ENCODE measurements at places on chromosomes 6 and 20.

DNA sequence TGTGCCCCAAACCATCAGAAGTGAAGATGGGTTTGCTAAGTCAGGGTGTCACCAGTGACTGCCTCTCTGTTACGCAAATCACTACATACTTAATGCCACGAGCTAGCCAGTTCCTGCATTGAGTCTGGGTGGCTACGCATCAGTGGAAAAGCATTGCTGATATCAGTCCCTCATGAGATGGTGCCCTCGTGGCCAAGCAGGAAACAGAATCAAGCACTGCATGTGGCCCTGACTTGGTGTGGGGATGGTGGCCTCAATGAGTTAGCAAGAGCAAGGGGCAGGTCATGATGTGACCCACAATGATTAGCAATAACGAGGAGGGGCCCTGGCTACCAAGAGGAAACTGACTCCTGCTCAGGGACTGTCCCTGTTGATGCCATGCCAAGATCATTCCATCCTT lies 51.6 kb upstream of the FNDC1 start:
- DNase-seq, result no peak

DNA sequence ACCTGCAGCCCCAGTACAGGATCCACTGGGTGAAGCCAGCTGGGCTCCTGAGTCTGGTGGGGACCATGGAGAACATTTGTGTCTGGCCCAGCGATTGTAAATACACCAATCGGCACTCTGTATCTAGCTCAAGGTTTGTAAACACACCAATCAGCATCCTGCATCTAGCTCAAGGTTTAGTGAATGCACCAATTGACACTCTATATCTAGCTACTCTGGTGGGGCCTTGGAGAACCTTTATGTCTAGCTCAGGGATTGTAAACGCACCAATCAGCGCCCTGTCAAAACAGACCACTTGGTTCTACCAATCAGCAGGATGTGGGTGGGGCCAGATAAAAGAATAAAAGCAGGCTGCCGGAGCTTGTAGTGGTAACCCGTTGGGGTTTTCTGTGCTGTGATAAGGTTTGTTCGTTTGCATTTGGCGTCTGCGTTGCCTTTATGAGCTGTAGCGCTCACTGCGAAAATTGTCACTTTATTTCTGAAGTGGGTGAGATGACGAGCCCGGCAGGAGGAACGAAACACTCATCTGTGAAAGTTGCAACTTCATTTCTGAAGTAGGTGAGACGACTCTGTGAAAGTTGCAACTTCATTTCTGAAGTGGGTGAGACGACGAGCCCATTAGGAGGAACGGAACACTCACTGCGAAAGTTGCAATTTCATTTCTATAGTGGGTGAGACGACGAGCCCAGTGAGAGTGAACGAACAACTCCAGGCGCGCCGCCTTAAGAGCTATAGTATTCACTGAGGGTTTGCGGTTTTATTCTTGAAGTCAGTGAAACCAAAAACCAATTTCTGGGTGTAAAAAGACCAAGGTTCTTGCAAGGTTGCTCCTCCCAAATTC lies 31.1 kb downstream of the SERPINB6 start:
- DNase-seq, result no peak

GRCh38 chr6:7249391-7249790 lies 63.6 kb downstream of the SSR1 start:
- no peak for DNase-seq

- no peak for DNase-seq
Measured at GRCh38 chr20:50856475-50857041, 61.7 kb downstream of the BCAS4 start.

DNA sequence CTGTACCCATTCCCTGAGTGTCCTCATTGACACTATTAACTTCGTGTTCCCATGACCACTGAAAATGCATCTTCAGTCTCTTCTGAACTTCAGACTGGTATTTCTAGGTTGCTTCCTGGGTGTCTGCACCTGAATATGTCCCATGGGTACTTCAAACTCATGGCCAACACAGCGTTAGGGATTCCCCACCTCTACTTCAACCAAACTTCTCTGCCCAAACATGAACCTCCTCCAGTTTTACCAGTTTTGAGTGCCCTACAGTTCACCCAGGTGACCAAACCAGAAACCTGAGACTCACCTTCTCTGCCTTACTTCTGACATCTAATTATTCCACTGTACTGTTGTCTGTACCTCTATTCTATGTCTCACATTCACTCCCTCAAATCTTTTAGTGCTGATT lies 99.5 kb upstream of the SUPT3H start:
- DNase-seq, result no peak

- DNase-seq, result no peak
Measured at GRCh38 chr20:36866681-36867495, 9.1 kb upstream of the TLDC2 start.

DNA sequence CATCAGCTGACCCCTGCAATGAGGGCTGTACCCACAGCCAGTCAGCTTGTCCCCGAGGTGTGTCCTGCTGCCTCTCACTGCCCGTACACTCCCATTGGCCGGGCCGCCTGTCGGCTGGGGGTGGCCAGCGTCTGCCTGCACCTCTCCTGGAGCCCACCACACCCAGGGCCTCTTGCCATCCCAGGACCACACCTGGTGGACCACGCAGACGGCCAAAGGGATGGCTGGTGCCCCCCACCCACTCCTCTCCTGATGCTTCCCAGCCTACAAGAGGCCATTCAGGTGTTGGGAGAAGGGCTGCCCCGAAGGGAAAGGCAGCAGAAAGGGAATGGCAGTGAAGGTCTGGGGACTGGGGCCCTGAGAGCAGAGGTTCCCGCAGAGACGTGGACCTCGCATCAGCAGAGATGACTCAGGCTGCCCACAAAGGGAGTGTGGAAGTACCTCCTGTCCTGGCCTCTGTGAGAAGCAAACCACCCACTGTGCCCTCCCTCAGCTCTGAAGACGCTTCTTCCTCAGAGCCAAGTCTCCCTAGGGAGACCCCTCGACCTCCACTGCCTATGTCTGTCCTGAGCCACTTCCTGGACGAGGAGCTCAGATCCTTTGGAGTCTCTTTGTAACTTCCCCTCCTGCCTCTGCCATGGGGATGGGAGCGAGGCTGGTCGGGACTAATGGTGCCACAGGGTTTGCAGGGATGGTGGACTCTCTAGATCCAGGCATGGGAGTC lies 60.9 kb downstream of the PYGB start:
- no peak for DNase-seq

- no peak for DNase-seq
Measured at GRCh38 chr20:56986931-56987720, 279.3 kb downstream of the BMP7 start.

GRCh38 chr20:23118766-23119165 lies 32.6 kb upstream of the CD93 start:
- DNase-seq, result no peak

- DNase-seq, result no peak
Measured at GRCh38 chr20:41072190-41072863, 43.7 kb downstream of the TOP1 start.

DNA sequence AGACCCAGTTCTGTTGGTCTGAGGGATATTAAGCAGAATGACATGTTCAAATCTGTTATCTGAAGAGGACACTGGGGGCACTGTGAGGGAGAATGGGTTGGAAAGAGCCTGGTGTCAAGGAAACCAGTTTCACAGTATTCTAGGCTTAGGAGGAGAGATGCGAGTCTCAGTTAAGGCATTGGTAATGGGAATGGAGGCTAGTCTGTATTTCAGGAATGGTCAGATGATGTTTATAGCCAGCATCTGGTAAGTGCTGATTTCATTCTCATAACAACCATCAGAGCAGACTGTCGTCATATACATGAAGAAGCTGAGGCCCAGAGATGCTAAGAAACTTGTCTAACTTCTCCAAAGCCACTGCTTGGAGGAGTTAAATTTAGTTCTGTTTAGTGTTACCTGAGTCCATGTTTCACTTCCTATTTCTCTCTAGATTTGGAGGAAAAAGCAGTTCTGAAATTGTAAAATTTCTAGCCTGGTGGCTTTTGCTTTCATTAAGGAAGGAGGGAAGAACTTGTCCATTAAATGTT lies 242.0 kb downstream of the ARID1B start:
- DNase-seq, result no peak

- no peak for DNase-seq
Measured at GRCh38 chr6:19382676-19383075, 454.5 kb upstream of the ID4 start.

DNA sequence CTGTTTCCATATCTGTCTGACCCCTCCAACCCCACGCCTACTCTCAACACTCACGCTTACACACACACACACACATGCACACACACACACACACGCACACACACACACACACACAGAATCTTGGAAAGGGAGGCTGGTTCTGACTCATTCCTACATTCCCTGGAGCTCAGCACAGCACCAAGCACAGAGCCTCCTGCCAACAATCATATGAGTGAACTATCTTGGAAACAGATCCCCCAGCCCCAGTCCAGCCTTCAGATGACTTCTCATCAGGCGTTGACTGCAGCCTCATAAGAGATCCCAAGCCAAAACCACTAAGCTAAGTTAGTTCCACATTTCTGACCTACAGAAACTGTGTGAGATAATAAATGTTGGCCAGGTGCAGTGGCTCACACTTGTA lies 14.1 kb upstream of the HCK start:
- DNase-seq, result no peak

GRCh38 chr20:46435146-46435545 lies 28.7 kb upstream of the ELMO2 start:
- no peak for DNase-seq

- DNase-seq, result no peak
Measured at GRCh38 chr6:100261486-100261885, 203.2 kb downstream of the SIM1 start.

DNA sequence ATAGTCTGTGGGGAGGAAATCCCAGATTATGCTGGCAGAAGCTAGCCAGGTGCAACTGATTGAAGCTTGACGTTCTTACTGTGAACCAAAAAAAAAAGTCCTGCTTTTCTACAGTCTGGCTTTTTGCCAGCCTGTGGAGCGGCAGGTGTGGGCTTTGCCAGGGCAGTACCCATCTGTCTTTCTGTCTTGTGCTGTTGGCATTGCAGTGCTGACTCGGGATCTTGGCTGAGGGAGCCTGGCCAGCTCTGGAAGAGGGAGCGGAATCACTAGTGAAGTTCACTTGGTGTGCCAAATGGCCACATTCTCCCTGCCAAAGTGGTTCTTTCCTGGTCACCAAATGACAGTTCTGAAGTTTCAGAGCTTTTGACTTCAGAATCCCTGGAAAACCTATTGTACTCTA lies 5.0 kb downstream of the KIF3B start:
- DNase-seq, result no peak

Data from omental fat pad (tissue), 4 donors.